ENCODE measurements at places on chromosomes 5 and 9.

DNA sequence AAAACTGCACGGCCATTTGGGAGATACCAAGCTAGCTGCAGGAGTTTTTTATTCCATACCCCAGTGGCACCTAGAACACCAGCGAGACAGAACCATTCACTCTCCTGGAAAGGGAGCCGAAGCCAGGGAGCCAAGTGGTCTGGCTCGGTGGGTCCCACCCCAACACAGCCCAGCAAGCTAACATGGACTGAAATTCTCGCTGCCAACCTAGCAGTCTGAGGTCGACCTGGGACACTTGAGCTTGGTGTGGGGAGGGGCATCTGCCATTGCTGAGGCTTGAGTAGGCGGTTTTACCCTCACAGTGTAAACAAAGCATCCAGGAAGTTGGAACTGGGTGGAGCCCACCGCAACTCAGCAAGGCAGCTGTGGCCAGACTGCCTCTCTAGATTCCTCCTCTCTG, 108.9 kb upstream of the CHD1 start:
- DNase-seq: no peak

GRCh38 chr5:5387777-5388176, 34.7 kb upstream of the ICE1 start:
- no peak for DNase-seq

DNA sequence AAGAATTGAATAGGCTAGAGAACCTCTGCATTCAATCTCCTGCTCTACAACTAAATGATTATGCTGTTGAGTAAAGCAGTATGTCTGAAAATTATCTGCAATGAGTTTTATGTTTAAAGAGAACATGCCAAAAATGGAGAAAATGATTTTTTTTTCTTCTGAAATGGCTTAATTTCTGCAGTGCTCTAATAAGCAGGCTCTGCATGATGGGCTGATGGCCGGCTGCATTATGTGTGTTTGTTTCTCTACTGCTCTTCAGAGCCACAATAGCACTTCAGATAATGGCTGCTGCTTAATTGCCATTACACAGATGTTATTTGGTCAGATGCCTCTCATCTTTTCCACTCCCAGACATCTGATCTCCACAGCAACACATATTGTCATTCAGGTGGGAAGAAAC, 286.4 kb upstream of the DMAC1 start:
- DNase-seq: no peak

- no peak for DNase-seq
Measured at GRCh38 chr5:58363461-58364249, 96.2 kb downstream of the PLK2 start.

GRCh38 chr5:83124593-83124992, 47.2 kb downstream of the XRCC4 start:
- DNase-seq: no peak

DNA sequence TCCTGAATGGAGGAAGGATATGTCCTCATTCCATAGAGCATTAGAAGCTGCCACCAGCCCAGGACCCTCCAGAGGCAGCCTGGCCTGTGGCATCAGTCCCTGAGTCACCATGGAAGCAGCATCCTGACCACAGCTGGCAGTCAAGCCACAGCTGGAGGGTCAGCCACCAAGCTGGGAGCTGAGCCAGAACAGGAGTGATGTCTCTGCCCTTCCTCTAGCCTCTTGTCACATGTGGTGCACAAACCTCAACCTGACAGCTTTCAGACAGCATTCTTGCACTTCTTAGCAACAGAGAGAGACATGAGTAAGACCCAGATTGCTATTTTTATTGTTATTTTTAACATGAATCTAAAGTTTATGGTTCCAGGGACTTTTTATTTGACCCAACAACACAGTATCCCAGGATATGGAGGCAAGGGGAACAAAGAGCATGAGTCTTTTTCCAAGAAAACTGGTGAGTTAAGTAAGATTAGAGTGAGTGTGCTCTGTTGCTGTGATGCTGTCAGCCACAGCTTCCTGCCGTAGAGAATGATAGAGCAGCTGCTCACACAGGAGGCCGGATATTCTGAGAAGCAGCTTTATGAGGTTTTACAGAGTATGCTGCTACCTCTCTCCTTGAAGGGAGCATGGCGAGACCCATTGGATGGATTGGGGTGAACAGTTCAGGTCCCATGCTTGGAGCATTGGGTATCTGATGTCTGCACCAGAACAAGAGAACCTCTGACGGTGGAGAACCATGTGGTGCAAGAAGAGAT, 13.0 kb upstream of the CYFIP2 start:
- peak; percentile 84 for DNase-seq

GRCh38 chr9:90539286-90539685, 103.3 kb downstream of the DIRAS2 start:
- peak; percentile 5 for DNase-seq

DNA sequence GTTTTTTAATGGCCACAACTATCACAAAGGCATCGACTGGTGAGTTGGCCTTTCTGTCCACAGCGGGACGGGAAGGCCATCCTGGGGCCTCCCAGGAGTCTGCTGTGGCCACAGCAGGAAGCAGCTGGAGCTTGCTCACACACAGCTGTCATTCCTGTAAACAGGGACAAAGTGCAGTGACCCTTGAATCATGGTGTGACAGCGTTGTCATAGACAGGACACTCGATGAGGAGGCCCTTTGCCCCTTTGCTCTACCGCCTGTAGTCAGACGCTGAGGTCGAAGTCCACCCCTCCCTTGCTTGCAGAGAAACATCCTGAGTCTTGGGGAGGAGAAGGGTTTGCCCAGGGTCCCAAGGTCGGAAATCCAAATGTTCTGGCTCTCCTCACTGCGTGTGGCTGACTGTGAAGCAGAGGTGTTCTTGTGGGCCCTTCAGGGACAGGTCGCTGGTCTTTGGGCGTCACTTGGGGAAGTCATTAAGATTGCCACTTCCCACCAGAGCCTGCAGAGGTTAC, 35.1 kb downstream of the NDST1 start:
- DNase-seq: peak; percentile 15

GRCh38 chr5:89342106-89342876, 459.3 kb upstream of the MEF2C start:
- peak; percentile 84 for DNase-seq

- no peak for DNase-seq
Measured at GRCh38 chr9:122004589-122004988, 88.5 kb downstream of the TTLL11 start.

DNA sequence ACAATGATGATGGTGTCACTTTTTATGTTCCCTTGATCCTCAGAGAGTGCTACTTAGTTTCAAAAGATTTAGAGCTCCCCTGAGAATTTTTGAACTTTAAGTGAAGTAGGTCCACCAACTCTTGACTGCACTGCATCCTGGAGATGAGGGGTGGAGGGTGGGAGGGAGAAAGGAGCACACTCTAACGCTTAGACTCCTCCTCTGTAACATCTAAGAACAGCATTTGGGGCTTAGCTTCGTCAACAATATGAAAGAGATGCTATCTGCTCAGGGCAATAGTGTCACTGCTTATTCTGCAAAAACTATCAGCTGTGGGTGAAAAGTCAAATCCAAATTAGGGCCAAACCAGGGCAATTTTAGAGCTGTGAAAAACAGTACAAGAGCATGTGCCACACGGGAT, 242.8 kb upstream of the EFNA5 start:
- DNase-seq: no peak

DNA sequence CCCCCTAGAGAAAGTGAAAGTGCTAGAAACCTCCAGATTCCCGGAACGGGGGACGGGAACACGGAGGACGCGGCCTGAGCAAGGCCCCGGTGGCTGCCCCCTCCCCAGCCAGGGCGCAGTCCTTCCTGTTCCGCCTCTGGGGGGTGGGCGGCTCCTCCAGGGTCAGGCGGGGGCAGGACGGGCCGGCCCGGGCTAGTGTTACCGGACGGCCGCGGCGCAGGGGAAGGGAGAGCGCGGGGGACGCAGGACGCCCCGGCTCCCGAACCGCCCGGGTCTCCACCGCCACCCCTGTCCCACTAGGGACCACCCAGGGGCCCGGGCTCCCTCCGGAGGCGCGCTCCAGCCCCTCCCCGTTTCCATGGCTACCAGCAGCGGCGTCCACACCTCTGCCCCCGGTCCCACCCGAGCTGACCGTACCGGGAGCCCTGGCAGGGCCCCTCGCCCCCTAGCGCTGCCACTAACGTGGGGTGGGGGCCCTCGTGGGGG, 579 bp downstream of the SLC12A7 start:
- no peak for DNase-seq

GRCh38 chr9:88776717-88777497, 214.4 kb upstream of the S1PR3 start:
- peak; percentile 90 for DNase-seq

GRCh38 chr5:132245593-132245992, 11.9 kb upstream of the PDLIM4 start:
- no peak for DNase-seq

- no peak for DNase-seq
Measured at GRCh38 chr9:19682397-19682796, 106.4 kb downstream of the SLC24A2 start.

DNA sequence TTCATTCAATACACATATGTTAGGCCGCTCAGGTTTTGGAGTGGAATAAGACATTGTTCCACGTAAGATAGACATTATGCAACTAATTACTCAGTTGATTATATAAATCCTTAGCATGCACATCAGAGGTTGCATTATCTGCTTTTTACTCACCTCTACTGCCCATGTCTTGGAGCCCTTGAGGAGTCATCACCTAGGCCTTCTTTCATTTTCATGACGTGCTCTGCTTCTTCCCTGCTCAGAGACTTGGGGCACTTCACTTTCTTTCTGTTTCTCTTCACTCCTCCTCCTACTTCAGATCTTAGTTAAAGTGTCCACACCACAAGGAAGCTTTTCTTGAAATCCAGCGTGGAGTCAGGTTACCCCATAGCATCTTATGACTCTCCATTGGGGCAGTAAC, 241.1 kb downstream of the TLR4 start:
- no peak for DNase-seq

- DNase-seq: no peak
Measured at GRCh38 chr9:82170866-82171265, 182.3 kb downstream of the SPATA31D1 start.

- DNase-seq: no peak
Measured at GRCh38 chr9:104388071-104388470, 116.0 kb upstream of the OR13F1 start.

DNA sequence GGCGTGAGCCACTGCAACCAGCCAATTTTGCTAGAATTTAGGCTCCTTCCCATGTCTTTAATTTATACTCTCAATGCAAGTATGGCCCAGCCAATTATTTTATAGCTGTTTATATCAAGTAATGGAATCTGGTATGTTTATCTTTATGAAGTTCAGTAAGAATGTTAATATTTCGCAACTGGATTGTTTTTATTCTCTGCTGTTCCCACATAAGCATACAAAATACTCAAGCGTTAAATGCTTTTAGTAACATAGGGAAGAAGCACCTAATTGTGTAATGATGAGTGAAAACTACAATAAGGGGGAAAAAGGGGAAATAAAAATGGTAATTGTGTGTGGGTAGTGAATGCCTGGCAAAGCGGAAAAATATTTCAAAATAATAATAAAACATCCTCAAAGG, 21.3 kb downstream of the PWWP2A start:
- no peak for DNase-seq

- DNase-seq: peak; percentile 38
Measured at GRCh38 chr9:106864373-106865143, 1.6 kb downstream of the ZNF462 start.

- DNase-seq: no peak
Measured at GRCh38 chr5:4576908-4577307, 563.2 kb upstream of the ADAMTS16 start.
